ENCODE measurements at places on chromosomes 4 and X. TPM values are rescaled to one million over a fixed set of nuclear protein-coding genes. Genes with fewer than 3 reads are reported as not detected.

- no peak overlapping the region for H3K27ac ChIP-seq
- H3K4me1 ChIP-seq: no peaks in the 10 kb centered on the region
- H3K4me3 ChIP-seq: no peak overlapping the region
- DNase-seq: no peak
- H3K27me3 ChIP-seq: no peaks in the 10 kb centered on the region
- H3K36me3 ChIP-seq: no peaks in the 10 kb centered on the region
Observed at GRCh38 chr4:155271557-155271956, 63.1 kb downstream of the NPY2R start.

GRCh38 chrX:18769812-18770573 is 62.5 kb downstream of the PPEF1 start:
- no peak overlapping the region for H3K27ac ChIP-seq
- no peak overlapping the region for H3K4me3 ChIP-seq
- H3K4me1 ChIP-seq: no peaks in the 10 kb centered on the region
- H3K27me3 ChIP-seq: no peaks in the 10 kb centered on the region

Gene ELF4
- 32.0 TPM for polyA plus RNA-seq

GRCh38 chr4:114163051-114163450 is 183.6 kb upstream of the ARSJ start:
- H3K27ac ChIP-seq: no peak overlapping the region
- DNase-seq: no peak
- no peaks in the 10 kb centered on the region for H3K27me3 ChIP-seq
- H3K4me1 ChIP-seq: no peaks in the 10 kb centered on the region
- no peaks in the 10 kb centered on the region for H3K36me3 ChIP-seq

GRCh38 chr4:159206427-159206871 is 103.6 kb downstream of the RAPGEF2 start:
- H3K27ac ChIP-seq: no peak overlapping the region
- no peak overlapping the region for H3K4me3 ChIP-seq
- no peaks in the 10 kb centered on the region for H3K36me3 ChIP-seq
- no peaks in the 10 kb centered on the region for H3K4me1 ChIP-seq

- no peaks in the 10 kb centered on the region for H3K27me3 ChIP-seq
- no peak overlapping the region for H3K27ac ChIP-seq
- H3K4me3 ChIP-seq: no peak overlapping the region
- DNase-seq: no peak
- no peaks in the 10 kb centered on the region for H3K36me3 ChIP-seq
- peaks cover 30% of the 10 kb centered on the region for H3K4me1 ChIP-seq
Observed at GRCh38 chr4:153026591-153027346, 90.6 kb downstream of the FHDC1 start.

DNA sequence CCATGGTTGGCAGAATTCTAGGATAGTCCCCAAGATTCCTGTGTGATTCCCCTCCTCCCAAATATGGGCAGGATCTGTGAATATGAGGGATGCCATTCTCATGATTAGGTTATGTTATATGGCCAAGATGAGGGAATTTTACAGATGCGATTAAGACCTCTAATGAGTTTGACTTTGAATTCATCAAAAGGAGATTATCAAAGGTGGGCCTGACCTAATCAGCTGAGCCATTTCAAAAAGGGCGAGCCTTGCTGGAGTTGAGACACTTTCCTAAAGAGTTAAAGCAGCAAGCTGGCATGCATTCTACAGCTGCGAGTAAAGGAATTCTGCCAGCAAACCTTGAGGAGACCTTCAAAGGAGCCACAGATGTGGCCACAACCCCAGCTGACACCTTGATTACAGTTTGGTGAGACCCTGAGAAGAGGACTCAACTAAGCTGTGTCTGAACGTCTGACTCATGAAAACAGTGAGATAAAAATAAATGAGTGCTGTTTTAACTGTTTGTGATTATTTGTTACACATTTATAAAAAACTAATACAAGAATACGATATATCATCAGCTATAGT is 31.7 kb upstream of the TMPRSS11D start:
- H3K4me1 ChIP-seq: peaks cover 7% of the 10 kb centered on the region
- H3K27ac ChIP-seq: no peak overlapping the region
- H3K36me3 ChIP-seq: no peaks in the 10 kb centered on the region
- H3K4me3 ChIP-seq: no peak overlapping the region
- no peak for DNase-seq
- H3K27me3 ChIP-seq: no peaks in the 10 kb centered on the region

DNA sequence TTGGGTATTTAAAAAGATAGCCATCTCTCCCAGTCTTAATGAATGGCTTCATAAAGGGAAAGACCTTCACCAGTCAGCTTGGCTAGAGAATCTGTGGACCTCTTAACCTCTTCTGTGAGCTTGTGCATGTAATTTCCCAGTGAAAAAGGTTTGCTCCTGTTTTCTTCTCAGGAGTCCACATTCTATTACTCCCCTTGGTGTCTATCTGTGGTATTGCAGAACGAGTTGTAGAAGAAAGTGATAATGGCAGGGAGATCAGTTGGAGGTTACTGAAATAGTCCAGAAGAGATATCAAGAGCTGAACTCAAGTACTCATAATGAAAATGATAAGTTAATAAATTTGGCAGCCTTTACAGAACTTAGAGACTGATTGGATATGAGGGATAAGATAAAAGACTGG is 16.5 kb upstream of the VAMP7 start:
- no peak for DNase-seq
- H3K27ac ChIP-seq: no peak overlapping the region
- H3K4me1 ChIP-seq: no peaks in the 10 kb centered on the region
- no peaks in the 10 kb centered on the region for H3K27me3 ChIP-seq
- H3K4me3 ChIP-seq: no peak overlapping the region

- H3K36me3 ChIP-seq: peaks cover 55% of the 10 kb centered on the region
- H3K4me3 ChIP-seq: no peak overlapping the region
Observed at GRCh38 chr4:169098054-169098497, 88.0 kb upstream of the CBR4 start.

DNA sequence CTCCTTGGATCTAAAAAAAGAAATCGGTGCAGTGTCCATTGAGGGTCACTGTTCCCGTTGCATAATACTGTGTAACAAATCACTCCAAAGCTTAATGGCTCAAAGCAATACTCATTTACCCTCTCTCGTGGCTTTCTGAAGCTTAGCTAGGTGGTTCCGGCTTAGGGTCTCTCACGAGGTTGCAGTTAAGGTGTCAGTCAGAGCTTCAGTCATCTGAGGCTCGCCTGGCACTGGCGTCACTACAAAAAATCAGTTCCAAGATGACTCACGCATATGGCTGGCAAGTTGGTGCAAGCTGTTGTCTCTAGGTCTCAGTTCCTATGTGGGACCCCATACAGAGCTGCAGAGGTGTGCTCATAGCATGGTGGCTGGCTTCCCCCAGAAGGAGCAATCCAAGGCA is 91.0 kb downstream of the BEND2 start:
- no peak overlapping the region for H3K4me3 ChIP-seq
- no peaks in the 10 kb centered on the region for H3K27me3 ChIP-seq
- H3K36me3 ChIP-seq: no peaks in the 10 kb centered on the region

Gene MAGEA2
- not detected for polyA plus RNA-seq

Gene CLTRN
- 1.6 TPM for polyA plus RNA-seq

Gene PRPS1
- polyA plus RNA-seq: 27.5 TPM
